Hematopoietic multipotent progenitor cell treated with erythropoietin and hydrocortisone succinate and interleukin-3 and kit ligand, for 4 days (in vitro differentiated cells): ENCODE measurements at places on chromosomes 1 and 21.
A peak's percentile ranks its signal among the peaks of the same experiment; 100 is the strongest.

DNA sequence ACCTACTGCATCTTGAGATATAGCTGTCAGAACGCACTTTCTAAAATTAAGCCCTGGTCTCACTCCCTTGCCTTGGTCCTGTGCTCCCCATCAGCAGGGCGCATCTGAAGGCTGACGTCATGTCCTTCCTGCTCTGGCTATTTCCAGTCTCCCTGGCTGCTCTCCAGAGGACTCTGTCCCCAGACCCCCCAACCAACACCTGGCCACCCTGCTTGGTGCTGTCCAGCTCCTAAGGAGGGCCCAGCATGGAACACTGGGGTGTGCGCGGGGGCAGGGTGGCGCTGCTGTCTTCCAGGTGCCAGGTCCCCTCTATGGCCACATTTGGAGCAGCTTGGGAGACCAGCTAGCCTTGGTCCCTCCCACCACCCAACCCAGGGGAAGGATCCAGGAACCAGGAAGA lies 8.3 kb downstream of the TNNT2 start:
- DNase-seq = no peak

GRCh38 chr21:36567216-36567885 lies 87.4 kb upstream of the CLDN14 start:
- DNase-seq = no peak

GRCh38 chr1:54695764-54696163 lies 19.9 kb upstream of the TTC4 start:
- DNase-seq = no peak

DNA sequence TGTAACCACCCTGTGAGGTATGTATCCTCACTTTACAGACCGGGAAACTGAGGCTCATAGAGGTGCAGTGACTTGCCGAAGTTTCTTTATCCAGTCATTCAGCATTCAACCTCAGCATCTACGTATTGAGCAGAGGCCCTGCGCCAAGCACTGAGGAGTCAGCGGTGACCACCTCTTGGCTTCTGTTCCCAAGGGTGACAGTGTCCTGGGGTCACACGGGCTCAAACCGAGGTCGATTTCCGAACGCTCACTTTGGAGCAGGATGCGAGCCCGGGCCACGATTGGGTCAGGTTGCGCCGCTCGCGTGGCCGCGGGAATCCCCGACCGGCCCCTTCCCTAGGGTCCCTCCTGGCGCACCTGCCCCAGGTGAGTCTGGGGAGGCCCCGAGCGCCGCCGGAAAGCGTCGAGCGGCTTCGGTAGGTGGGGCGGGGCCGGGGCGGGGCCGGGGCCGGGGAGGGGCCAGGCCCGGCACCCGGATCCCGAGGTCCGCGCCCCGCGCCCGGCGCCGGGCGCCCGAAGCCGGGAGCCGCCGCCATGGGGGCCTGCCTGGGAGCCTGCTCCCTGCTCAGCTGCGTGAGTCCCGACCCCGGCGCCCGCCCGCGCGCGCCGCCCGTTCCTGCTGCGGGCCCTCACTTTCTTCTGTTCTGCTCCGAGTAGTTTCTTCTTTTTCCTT lies at the start of gene SERINC2:
SERINC2 (plus strand) TSS at position 482 of the 673 bp plus-strand sequence; CDS start at position 535, 53 bp downstream.
- DNase-seq = peak; percentile 31

GRCh38 chr1:54795356-54795665 lies 5.8 kb downstream of the TTC22 start:
- no peak for DNase-seq

- DNase-seq = peak; percentile 80
Observed at GRCh38 chr21:38853421-38853919, 47.7 kb downstream of the ETS2 start.

- DNase-seq = no peak
Observed at GRCh38 chr21:38814126-38815059, 8.7 kb downstream of the ETS2 start.

DNA sequence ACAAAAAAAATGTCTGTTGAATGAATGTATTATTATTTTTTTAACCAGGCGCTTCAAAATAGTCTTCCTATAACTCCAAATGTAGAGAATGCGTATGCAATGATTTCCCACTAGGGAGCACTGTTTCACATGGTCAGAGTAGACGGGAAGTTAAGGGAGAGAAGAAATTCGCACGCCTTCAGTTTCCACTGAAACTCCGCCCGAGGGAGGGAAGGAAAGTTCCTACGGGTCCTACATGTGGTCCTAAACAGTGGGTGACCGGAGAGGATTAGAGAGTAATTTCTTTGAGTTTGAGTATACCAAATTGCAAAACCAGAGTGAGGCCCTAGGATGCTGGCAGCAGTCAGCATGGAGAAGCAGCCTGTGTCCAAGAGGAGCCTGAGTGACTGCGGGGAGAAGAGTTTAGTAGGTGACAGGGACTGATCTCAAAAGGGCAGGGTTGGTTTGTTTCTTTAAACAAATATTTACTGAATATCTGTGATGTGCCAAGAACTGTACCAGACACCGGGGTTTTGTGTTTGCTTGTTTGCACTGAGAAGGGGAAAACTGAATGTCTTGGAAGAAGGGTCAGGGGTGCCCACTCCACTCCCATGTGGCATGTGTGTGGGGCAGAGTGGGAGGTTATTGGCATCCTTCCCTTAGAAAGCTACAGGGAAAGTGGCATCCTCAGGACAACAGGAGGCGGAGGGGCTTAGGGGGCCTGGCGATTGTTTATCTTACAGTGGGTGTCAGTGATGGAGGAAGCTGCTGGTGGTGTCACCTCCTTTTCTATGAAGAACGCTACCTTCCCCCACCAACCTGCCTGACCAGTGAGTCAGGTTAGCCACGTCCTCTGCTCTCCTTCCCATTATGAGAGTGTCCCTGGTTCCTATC lies 22.8 kb downstream of the RNU5D-1 start:
- DNase-seq = peak; percentile 87

DNA sequence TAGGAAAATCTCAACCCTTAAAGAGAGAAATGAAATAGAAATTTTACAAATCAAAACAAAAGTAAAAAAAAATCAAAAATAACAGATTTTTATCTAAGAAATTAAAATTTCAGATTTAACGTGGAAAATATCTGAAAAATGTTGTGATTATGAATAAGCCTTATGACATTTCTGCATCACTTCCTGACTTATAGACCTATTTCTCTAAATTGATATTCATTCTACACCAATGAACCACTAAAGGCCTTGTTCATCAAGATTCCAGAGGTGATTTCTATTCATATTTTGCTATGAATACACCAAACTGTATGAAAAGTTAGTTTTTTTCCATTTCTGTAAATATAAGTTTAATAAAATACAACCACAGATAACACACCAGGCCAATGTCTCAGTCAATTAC lies 261.5 kb downstream of the SMYD3 start:
- DNase-seq = no peak

DNA sequence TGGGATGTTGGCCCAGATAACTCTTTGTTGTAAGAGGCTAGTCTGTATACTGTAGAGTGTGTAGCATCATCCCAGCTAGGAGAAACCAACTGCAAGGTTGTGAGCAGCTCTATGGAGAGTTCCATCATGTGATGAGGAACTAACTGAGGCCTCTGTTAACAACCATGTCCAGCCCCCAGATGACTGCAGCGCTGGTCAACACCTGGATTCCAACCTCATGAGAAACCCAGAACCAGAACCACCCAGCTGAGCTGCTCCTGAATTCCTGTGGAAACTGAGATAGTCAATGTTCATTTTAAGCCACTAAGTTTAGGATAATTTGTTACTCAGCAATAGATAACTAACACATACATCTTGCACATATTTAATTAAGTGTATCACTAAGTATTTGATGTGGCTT lies 41.6 kb upstream of the SLC2A1 start:
- no peak for DNase-seq

DNA sequence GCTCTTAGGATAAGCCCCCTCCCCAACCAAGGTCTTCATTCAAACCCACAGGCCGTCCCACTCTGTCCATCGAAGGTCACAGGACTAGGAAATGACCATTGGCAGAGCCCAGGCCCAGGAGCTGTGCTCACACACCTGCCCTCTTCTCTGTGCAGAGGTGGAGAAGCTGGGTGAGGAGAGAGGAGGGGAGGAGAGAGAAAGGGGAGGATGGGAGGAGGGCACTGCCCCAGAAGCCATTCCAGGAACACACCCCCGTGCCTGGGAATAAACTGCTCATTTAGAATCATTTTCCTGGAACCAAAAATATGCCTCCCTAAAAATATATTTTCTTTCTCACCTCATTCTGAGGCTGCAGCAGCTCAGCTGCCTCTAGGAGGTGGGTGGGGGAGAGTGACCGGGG lies 6.4 kb upstream of the SDC3 start:
- DNase-seq = no peak

GRCh38 chr1:214248311-214249085 lies 32.5 kb upstream of the SMYD2 start:
- DNase-seq = no peak

- no peak for DNase-seq
Observed at GRCh38 chr1:211333906-211334305, 7.3 kb downstream of the TRAF5 start.

- no peak for DNase-seq
Observed at GRCh38 chr1:9388335-9389180, 95.9 kb downstream of the SPSB1 start.

DNA sequence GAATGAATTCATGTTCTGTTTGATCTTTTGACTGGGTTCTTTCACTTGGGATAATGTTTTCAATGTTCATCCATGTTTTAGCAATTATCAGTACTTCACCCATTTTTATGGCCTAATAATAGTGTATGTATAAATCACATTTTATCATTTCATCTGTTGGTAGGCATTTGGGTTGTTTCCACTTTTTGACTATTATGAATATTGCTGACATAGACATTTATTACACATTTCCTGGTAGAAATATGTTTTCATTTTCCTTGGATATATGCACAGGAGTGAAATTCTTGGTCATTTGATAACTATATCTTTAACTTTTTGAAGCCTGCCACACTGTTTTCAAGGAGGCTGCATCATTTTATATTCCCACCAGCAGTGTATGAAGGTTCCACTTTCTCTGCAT lies 79.8 kb downstream of the AXDND1 start:
- DNase-seq = no peak

GRCh38 chr21:42187976-42188653 lies 30.8 kb upstream of the ABCG1 start:
- DNase-seq = peak; percentile 91

DNA sequence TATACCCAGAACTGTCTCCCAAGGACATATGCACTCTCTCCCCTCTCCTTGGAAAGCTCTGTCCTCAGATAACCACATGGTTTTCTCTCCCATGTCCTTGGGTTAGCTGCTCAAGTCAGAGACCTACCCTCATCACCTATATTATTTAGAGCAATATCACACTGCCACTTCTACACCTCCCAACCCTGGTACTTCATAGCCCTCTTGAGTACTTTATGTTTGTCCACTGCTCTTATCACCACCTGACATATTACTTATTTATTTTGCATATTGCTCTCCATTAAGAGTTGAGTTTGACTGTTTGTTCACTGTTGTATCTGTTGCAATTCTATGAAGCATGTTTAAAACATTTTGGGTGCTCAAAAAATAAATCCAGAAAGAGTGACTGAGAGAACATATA lies 126.3 kb upstream of the ATP1B1 start:
- DNase-seq = no peak

GRCh38 chr1:5967351-5968160 lies 24.7 kb downstream of the NPHP4 start:
- DNase-seq = no peak

DNA sequence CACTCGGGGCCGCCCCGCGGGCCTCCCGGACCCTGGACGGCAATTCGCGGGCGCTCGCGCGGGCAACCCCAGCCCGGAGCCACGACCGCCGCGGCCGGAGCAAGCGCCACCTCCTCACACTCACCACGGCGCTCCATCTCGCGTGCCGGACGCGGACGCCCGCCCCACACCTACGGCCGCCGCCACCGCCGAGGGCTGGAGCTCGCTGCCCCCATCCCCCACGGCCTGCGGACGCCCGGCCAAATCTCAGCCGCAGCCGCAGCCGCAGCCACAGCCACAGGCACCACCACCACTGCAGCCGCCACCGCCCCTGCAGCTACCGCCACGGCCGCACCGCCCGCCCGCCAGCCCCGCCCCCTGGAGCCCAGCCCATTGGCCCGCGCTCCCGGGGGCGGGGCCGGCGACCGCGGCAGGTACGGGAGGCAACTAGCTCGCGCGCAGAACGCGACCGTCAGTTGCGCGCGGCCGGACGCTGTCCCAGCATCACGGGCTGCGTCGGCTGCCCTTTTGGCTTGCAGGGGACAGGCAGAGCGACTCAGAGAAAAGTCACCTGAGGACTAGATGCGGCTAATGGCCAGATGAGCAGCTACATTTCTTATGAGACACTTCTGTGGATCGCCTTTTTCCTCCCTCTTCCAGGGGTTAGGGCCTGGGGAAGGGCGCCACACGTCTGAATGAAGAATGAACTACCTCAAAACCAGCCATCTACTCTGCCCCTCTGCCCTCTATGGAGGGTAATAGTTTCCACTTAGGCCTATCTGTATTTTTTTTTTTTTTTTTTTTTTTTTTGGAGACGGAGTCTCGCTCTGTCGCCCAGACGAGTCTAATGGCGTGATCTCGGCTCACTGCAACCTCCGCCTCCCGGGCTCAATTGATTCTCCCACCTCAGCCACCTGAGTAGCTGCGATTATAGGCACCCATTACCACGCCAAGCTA lies at the start of gene ARHGAP29:
ARHGAP29 (minus strand) TSS at position 294 of the 936 bp plus-strand sequence. CDS start 5,973 bp downstream, outside the sequence.
- peak; percentile 57 for DNase-seq

DNA sequence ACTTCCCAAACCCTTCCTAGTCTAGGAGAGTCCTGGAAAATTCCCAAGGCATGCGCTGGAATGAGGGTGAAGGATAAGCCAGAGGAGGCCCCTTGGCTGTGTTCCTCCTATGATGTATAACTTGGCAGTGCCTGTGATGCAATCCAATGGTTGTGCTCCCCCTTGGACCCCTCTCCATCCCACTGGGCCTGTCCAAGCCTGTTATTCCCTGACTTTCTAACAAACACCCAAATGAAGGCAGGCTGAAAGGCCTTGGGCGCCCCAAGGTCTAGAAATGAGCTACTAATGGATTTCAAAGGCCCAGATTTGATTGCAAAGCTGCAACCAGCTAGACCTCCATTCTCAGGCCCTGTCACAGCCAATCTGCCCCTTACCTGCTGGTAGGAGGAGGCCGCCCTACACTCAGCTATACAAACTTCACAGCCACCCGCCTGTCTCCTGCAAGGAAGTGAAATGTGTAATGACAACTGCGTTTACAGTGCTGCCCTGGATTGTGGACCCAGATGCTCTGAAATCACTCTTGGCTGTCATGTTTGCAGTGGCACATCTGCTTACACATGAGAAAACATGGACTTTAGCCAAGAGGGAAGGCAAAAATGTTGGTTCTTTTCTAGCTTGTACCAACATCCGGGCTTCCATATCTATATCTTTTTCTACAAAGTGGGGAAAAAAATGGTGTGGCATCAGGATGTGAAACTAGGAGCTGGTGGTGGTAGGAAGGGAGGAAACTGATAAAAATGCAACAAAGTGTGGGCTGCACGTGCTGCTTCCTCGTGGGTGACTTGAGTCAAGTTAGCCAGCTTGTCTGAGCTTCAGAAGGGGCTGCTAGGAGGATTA lies 130.4 kb downstream of the TRABD2B start:
- no peak for DNase-seq
